CD4-positive, alpha-beta memory T cell (primary cell): ENCODE measurements at places on chromosomes 12 and 14. TPM values are rescaled to one million over a fixed set of nuclear protein-coding genes. Genes with fewer than 3 reads are reported as not detected.

NR4A1 gene
- 1.2 TPM for polyA plus RNA-seq

HOXC12 gene
- not detected for polyA plus RNA-seq

PLEKHD1 gene
- polyA plus RNA-seq = 0.13 TPM

SELPLG gene
- 485 TPM for polyA plus RNA-seq

KCNC2 gene
- polyA plus RNA-seq = not detected

- peaks cover 29% of the 10 kb centered on the region for H3K4me1 ChIP-seq
- H3K27me3 ChIP-seq = no peaks in the 10 kb centered on the region
- no peak for DNase-seq
- no peaks in the 10 kb centered on the region for H3K36me3 ChIP-seq
- no peak overlapping the region for H3K4me3 ChIP-seq
Measured at GRCh38 chr12:68359674-68360073, 27.5 kb upstream of the MDM1 start.

DNA sequence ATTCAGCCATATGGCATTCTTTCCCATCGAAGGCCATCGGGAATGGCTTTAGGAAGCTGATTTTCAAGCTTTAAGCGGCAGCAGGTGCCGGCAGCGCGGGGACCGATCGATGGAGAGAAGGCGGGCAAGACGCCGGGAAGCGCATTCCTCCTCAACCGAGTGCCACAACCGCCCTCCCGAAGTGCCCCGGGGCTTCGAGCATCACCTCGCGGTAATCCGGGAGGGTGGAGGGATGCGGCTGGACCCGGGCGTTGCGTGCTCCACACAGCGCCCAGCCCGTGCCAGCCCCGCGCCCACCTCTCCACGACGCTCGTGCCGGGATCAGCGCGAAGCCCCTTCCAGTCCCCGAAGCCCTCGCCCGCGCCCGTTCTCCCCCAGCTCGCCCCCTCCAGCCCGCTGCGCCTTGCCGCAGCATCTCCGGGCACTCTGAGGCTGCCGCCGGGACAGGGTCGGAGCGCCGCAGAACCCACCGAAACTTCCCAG is 3.2 kb downstream of the USP44 start:
- H3K4me3 ChIP-seq = peak overlapping the region; percentile 68
- peak overlapping the region; percentile 60 for H3K27ac ChIP-seq
- H3K4me1 ChIP-seq = peaks cover 13% of the 10 kb centered on the region

DNA sequence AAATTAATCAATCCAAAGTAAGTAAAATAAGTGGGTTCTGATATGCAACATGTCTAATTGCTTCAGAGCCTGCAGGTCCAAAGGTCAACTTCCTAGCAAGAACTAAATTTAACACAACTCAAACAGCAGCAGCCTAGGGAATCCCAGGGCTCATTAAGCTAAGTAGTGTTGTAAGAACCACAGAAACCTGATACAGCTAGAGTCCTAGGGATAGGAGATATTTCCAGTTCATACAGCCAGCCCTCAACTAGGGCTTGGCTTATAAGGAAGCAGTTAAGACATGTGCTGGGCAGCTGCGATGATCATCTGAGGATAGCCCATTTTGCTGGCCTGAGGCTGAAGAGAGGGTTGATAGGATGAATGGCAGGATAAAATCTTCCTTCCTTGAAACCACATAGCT is at the start of gene OR4Q3:
OR4Q3 (plus strand) TSS at position 316 of the 400 bp plus-strand sequence.
- no peaks in the 10 kb centered on the region for H3K27me3 ChIP-seq
- no peak within 1 kb of the TSS for H3K4me3 ChIP-seq
- H3K36me3 ChIP-seq = no peaks in the 10 kb centered on the region
- no peak for DNase-seq
- H3K4me1 ChIP-seq = no peaks in the 10 kb centered on the region

- DNase-seq = no peak
- no peak overlapping the region for H3K27ac ChIP-seq
- H3K36me3 ChIP-seq = peaks cover 56% of the 10 kb centered on the region
- H3K4me3 ChIP-seq = no peak overlapping the region
Measured at GRCh38 chr12:6819106-6820030, 2.3 kb upstream of the GPR162 start.

GRCh38 chr14:67668559-67668958 is 5.9 kb downstream of the VTI1B start:
- no peak overlapping the region for H3K27ac ChIP-seq
- no peak overlapping the region for H3K4me3 ChIP-seq
- peaks cover 59% of the 10 kb centered on the region for H3K4me1 ChIP-seq
